Endodermal cell (in vitro differentiated cells): ENCODE measurements at places on chromosomes 4 and X. TPM values are rescaled to one million over a fixed set of nuclear protein-coding genes. Genes with fewer than 3 reads are reported as not detected.
A peak's percentile ranks its signal among the peaks of the same experiment; 100 is the strongest.

Gene TREX2
- total RNA-seq: 0.50 and 0.70 TPM in 2 replicates

DNA sequence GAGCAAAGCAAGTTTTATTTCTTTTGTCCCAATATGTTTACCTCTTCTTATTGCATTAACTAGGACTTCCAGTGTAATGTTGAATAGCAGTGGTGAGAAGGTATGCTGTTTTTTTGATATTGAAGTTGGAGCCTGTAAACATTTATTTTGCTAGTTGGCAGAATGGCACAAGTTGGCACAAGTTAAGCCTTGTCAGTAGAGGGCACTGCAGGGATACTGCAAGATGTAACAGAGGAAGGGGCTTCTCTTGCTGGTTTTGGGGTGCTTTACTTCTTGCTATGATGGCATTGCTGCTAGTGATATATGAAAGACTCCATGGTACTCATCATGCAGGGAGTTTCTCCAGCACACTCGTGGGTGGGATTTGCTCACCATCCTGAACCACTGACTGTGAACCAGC lies 327.3 kb upstream of the ARX start:
- no peak for DNase-seq

Gene TET2
- 15.5 to 29.9 TPM (median 15.5 TPM) in 3 replicates for total RNA-seq

DNA sequence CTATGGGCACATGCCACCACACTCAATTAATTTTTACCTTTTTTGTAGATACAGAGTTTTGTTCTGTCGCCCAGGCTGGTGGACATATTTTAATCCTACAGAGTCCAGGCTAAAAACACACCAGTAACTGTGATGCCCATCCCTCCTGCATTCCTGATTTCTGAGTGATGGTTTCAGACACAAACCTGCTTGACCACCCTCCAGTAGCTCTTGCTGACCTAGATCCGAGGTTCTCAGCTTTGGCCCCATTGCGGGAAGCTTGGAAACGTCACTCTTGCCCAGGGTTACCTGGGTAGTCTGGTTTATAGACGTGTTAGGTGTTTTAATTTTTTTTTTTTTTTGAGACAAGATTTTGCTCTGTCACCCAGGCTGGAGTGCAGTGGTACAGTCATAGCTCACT lies 7.5 kb downstream of the CD99 start:
- no peak for DNase-seq

DNA sequence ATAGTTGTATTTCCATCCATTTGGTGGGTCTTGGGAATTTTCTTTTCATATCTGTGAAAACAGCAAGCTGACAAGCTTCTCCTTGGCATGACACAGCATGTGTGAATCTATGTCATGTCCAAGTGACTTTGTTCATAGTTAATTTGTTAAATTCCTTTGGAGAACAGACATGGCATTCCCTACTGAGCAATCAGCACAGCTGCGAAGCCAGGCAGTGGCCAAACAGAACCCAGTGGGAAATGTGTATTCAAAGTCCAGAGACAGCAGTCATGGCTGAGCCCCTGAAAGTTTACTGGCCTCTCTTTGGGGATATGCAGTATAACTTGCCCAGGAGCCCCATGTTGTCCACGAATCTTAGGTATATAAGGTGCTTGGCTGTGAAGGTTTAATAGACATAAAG lies 474.7 kb downstream of the NKX6-1 start:
- DNase-seq: peak; percentile 52

Gene NXF2B
- 0.87 to 3.4 TPM (median 1.6 TPM) in 3 replicates for total RNA-seq

Gene PLS3
- total RNA-seq: 80.7 to 81.6 TPM (median 81.6 TPM) in 3 replicates

GRCh38 chr4:180120068-180120467 lies 2123.1 kb upstream of the TENM3 start:
- no peak for DNase-seq
